ENCODE measurements at places on chromosomes 7 and 10.

DNA sequence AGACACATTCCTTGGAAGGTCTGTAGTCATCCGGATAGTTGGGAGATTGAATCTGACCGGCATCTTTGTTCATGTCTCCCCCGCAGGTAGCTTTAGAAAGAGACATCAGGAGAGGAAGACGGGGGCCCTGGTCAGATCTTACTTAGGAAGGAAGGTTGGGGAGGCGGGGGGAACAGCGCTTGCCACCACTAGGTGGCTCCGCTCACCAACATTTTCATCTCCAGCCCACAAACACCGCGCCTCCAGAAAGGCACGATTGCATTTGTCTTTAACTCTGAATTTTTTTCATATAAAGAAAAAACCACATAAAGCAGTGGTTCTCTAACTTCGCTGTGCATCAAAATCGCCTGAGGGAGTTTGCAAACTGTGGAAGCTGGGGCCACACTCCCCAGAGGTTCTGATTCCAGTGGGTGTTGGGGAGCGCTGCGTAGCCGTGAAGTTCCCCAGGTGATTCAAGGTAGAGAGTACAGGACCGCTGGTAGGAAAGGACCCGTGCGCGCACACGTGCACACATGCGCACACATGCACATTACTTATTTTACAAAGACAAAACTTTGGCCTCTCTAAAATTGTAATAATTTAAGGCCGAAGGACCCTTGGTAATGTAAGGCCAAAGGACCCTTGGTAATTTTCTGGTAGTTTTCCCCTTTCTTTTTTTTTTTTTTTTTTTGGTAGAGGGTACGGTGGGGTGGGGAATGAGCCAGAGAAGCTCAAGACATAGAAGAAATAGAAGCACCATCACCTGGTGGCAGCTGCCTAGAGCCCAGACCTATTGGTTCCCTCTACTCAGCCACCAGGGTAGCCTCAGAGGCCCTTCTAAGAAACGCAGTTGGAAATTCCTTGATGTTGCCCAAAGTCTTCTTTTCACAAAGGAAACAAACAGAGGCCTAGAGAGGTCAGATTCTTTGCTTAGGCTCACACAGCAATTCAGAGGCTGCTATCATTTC lies 37.4 kb upstream of the OPALIN start:
- DNase-seq: peak; percentile 75

DNA sequence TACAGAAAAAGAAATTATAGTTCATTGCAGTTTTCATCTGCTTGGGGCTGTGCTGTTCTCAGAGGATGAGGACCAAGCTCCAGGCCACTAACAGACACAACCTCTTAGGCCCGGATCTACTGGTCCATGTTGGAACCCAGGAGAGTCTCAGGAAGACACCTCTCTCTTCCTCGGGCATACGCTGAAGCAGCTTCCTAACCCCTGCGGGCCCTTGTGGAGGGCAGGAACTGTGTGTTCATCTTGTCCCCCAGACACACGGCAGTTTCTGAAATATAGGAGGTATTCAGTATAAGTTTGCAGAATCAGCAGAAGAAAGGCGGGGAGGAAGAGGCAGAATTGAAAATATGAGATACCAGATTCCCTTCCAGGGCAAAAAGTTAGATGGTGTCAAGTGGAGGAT lies 78.4 kb downstream of the EEPD1 start:
- DNase-seq: no peak

GRCh38 chr10:102645741-102646609 lies 1.7 kb downstream of the TRIM8 start:
- DNase-seq: peak; percentile 97

DNA sequence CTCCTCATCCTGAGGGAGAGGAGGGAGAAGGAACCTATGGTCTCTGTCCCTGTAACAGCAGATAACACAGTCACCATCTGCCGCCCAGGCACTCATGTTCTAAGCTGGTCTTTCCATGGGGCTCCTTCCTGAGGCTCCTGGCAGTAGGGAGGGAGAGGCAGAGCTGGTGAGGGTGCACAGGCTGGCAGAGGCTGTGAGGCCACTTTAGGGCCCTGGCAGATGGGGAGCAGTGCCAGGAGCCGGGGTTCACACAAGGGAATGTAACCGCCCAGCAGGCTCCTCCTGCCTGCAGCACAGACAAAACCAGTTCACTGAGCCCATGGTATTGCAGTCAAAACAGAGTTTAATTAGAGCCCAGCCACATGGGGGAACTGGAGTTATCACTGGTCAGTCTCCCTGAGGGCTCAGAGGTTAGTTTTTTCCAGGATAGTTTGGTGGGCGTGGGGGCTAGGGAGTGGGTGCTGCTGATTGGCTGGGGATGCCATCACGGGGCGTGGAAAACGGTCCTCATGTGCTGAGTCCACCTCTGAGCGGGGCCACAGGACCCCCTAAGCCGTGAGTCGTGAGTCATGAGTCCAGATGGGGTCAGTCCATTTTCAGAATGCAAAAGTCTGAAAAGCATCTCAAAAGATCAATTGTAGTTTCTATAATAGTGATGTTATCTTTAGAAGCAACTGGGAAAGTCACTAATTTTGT lies 499.3 kb upstream of the FOXK1 start:
- DNase-seq: no peak

GRCh38 chr10:114856544-114857287 lies 35.1 kb downstream of the FHIP2A start:
- peak; percentile 90 for DNase-seq

GRCh38 chr10:11546581-11546980 lies 64.9 kb downstream of the USP6NL start:
- peak; percentile 61 for DNase-seq

DNA sequence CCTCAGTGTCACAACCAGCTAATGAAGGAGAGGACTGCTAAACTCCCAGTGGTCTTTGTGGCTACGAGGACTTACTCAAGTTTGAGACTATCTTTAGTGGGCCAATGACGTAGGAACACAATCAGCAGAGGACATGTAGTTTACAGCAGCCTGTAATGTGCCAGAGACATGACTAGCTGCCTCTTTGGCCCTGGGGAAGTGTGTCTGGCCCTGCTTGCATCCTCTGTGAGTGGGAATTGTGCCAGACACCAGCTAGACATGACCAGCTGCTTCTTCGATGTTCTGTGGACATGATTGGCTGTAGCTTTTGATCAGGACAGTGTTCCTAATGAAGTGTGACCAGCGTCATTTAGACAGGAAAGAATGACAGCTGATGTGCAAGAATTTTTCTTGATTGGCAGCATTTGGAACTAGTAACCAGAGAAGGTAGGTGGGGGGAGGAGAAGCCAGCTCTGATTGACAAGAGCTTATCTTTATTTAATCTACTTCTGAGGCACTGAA lies 141.7 kb downstream of the AUTS2 start:
- peak; percentile 78 for DNase-seq

DNA sequence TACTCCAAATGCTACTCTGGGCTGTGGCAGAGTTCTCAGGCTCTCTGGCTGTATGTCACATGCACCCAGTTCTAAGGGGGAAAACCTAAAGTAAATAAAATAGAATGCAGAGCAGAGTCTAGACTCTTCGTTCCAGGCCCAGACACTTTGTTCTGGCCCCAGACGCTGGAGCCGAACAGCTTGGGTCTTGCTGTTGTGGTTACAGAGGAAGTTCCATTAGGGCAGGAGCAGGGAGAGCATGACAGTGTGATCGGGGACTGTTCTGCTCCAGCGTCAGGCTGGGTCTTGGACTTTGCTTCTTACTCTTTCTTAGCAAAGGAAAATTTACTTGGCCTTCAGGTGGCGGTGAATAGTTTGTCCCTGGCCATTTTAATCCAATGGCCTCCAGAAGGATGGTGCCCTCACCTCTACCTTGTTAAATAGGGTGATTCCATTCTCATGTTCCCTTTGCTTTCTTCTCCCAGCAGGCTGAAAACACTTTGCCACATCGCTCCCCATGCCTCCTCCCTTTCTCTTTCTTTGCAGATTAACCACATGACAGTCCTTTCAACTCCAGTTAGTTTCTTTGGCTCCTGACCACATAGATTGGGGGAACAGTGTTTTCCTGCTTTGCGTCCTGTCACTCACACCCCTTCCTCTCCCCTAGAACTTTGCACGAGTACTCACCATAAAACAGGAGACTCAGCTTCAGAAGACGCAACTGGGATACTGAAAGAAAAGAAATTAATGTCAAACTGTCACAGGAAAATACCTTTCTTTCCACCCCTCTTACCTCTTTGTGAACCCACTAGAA lies 730.8 kb downstream of the SUGCT start:
- DNase-seq: no peak

DNA sequence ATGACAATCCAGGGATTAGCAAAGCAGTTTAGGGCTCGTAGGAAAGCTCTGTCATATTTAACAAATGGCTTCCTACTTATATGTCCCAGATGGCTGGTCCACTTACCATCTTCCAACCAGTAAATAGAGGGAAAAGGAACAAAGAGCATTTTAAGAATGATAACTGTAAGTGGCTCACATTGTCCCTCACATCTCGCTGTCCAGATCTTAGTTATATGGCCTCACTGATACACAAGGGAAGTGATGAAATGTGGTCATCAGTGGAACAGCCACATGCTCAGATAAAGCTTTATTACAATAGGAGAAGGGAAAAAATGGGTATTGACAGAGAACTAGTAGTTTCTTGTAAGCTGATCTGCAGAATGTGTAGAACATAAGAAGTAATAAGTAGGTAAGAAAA lies 35.8 kb downstream of the IQUB start:
- no peak for DNase-seq

DNA sequence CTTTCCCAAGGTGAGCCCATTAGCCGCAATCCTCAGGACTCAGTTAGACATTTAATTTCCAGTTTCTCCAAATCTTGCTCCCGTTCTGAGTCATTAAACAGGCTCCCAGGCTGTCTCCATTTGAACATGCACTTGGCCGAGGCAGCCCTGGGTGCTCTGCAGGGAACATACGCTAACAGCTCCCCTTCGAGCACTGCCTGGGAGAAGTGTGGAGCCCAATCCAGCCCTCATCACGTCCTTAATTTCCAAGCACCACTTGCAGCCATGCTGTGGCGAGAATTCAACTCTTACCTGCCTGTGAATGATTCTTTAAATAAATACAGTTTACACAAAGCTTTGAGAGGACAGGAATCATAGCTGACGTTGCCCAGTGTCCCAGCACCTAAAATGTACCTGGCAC lies 218.2 kb downstream of the CCSER2 start:
- no peak for DNase-seq

DNA sequence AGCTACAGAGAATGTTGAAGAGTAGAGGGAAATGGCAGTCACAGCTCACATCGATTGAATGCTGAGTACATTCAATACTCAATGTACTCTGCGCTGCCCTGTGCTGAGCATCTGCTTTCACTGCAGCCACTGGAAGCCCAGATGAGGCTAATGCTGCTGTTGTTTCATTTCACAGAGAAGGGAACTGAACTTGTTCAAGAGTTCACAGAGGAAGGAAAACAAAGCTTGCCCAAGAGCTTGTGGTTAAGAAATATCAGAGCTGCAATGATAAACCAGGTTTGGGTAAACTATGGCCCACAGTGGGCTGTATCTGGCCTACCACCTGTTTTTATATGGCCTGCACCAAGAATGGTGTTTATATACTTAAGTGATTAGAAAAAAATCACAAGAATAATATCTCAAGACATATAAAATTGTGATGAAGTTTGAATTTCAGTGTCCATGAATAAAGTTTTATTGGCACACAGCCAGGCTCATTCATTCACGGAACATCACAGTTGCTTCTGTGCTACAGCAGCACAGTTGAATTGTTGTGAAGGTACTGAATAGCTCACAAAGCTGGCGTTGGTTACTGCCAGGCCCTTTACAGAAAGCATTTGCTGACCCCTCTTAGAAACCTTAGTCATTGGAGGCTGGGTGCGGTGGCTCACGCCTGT lies 64.1 kb downstream of the CFAP58 start:
- DNase-seq: peak; percentile 11
